ENCODE measurements at places on chromosomes 16 and 17.

GRCh38 chr17:73022694-73023093, 69.8 kb downstream of the SLC39A11 start:
- DNase-seq, result no peak

DNA sequence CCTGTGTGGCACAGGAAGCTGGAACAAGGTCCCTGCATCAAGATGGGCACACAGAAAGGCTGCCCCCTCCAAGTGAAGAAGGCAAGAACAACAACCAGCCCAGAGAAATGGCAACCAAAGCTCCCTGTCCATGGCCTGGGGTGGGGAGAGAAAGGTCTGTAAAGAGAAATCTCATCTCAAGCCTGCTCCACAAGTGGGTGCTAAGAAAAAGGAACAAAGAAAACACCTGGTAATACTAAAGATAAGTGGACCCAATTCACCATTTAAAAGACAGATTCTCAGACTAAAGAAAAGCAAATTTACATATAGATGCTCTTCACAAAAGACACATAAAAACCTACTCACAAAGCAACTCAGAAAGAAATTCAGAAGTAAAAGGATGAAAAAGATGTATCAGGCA, 107.4 kb downstream of the PARN start:
- no peak for DNase-seq

GRCh38 chr17:21209511-21210175, 4.3 kb downstream of the TMEM11 start:
- DNase-seq, result no peak

DNA sequence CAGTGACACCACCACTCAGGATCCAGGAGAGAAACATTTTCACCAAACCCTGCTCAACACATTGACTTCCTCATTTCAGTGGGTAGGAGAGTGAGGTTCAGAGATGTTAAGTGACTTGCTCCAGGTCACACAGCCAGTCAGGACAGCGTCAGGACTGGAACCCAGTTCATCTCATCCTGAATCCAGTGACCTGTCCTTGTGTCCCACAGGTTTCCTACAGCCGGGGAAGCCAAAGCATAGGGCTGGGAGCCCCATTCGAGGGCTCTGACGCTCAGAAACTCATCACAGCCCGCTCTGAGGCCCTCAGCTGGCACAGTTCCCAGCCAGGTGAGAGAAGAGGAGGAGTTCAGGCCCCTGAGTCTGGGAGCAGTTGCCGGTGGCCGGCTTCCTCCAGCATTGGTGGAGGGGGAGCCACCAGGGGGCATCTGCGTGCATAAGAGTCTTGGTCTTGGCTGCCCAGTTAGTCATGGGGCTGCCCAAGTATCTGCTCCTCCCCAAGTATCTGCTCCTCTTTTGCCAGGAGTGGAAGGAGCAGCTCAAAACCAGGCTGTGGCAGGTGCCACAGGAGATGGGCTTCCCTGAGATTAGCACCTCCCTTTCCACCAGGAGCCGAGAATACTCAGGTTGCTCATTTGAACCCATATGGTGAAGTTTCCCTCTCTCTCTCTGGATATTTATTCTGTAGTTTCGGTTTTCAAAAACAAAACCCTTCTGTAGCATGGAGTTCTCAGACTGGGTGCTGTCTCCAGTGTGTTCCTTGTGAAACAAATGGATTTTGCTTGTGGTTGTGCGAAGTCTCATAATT, 56.0 kb downstream of the TNFRSF13B start:
- peak; percentile 42 for DNase-seq
